HFF-Myc (cell line): ENCODE measurements at places on chromosomes 16 and 17.

- DNase-seq, result no peak
These were observed 13.4 kb upstream of the CD300A start for GRCh38 chr17:74452841-74453661.

DNA sequence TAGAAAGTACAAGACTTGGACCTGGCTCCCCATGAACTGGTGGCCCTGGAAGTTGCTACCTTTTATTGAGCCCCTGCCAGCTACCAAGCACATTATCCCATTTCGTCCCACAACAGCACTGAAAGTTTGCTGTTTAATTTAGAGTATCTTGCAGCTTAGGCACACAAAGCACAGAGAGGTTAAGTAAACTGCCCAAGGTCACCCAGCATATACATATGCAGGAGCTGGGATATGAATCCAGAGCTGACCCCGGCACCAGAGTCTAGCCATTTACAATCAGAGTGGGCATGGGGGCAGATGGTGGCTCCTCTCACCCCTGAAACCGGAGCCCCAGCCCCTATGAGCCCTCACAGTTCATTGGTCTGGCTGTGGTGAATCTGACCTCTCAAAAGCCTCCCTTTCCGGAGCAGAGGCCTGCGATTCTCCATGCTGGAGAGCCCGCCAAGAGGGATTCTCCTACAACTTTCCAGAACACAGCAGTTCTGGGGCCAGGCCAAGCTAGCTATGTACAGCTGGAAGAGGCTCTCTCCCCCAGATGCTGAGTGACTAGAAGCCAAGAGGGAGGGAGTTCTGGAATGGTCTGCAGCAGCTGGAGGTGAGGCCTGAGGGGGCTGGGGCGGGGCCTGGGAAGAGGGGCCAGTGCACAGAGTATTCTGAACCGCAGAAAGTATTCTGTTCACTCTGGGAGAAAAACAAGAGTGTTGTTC, 58.3 kb downstream of the SREBF1 start:
- peak; percentile 67 for DNase-seq

GRCh38 chr16:85088570-85089199, 23.6 kb downstream of the CIBAR2 start:
- no peak for DNase-seq

- no peak for DNase-seq
These were observed 77.6 kb upstream of the MED9 start for GRCh38 chr17:17398943-17399926.

GRCh38 chr16:26772503-26772902, 294.2 kb upstream of the C16orf82 start:
- DNase-seq, result no peak

GRCh38 chr17:62109924-62110323, 44.8 kb upstream of the MED13 start:
- no peak for DNase-seq

DNA sequence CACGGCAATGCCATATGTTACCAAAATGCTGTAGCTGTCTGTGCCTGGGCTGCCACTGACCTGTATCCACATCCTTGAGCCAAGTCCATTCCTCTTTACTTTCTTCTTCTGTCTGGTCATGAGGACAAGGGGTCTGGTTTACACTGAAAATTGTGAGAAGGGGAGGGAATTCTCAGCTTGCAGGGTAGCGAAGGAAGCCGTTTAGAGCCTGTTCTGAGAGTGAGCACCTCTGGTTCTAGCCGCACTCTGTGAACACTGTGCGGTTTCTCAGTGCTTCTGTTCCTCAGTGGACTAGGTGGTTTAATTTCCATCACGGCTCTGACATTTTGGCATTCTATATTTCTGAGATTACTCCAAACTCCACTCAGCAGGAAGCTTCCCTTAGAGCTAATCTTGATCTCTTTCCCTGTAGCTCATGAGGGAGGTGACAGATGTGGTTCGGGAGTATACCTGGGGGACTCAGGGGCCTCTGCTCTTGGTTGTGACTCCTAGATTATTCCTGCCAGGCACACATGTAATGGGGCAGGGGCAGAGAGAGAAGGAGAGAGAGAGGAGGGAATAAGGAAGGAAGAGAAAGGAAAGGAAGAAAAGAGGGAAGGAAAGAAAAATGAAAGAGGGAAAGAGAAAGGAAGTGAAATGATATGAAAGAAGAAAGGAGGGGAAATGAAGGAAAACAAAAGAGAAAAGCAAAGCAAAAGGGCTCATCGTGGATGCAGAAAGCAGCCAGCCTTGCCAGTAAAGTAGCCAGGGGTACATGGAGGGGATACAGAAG, 14.2 kb upstream of the TBX21 start:
- no peak for DNase-seq

DNA sequence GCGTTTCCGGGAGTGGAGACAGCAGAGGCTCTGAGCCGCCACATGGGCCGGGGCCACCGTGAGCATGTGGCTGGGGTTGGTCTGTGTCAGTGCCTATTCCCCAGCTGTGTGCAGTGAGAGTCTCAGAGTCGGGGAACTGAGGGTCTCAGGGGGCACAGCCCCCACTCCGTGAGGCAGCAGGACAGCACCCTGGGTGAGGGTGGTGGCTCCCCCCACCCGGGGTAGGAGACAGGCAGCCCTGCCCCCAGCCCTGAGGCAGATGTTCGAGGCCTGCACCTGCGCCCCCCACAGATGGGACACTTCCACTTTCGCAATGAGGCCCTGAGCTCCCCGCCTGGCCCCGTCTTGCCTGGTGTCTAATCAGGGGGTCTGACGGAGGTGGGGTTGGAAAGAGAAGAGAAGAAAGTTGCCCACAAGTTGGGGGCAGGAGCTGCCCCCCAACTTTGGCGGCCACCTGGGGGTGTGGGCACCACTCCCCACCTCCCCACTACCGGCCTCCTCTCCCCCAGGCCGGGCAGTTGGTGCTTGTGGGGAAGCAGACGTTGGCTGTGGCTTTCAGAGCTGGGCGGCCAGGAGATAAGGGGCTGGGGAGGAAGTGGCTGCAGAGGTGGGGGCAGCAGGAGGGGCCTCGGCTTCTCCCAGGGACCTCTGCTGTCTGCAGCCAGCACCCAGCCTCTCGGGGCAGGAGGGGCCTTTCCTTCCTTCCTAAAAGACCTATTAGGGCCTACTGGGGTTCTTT, 1.8 kb upstream of the CBFA2T3 start:
- DNase-seq, result no peak

DNA sequence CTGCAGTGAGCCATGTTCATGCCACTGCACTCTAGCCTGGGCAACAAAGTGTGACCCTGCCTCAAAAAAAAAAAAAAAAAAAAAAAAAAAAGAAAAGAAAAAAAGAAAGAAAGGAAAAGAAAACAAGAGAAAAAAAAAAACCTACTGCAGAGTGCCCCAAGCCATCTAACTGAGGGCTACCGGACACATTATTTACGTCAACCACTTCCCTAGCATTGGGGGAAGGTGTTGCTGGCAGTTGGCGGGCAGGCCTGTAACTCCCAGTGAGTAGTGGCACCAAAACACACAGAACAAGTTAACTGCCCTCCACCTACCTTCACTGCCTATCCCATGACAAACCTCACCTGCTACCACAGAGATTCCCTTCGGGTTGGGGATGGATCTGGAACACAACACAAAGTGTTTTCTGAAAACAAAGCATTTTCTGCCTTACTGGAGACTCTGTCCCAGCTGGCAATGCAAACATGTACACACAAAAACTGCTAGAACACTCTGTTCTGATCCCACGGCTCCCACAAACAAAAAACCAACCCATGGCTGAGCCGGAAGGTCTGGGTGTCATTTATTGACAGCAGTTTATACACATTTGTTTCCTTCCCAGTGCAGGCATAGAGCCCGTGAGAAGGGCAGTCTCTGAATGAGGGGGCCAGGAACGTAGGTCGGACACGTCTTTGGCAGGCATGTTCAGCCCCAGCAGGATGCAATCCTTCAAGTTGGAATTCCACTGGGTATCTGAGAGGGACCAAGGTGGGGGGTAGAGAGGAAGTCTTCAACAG, 11.0 kb downstream of the PHB1 start:
- no peak for DNase-seq

DNA sequence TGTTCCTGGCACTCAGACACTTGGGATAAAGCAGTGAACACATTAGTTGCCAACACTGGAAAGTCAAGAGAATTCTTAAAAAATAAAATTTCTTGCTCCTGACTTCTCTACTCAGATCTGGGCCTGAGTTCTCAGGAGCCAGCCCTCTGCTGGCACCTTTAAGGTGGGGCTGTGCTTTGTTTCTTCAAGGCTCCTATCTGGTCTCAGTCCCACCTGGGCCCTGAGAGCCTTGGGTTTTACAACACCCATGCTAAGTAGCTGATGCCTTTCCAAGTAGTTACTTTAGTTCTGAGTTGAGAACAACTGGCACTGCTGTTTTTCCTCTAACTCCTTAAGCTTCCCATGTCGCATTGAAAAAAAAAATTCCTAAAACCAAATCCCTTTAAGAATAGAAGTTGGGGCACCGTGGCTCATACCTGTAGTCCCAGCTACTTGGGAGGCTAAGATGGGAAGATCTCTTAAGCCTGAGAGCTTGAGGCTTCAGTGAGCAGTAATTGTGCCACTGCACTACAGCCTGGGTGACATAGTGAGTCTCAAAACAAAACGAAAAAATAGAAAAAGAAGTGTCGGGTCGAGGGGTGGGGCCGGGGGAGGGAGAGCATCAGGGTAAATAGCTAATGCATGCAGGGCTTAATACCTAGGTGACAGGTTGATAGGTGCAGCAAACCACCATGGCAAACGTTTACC, 16.6 kb downstream of the CHAD start:
- DNase-seq, result no peak

- peak; percentile 54 for DNase-seq
These were observed 18.1 kb upstream of the RAB11FIP4 start for GRCh38 chr17:31373150-31374093.

GRCh38 chr17:9181640-9182039, 160.3 kb downstream of the NTN1 start:
- no peak for DNase-seq

DNA sequence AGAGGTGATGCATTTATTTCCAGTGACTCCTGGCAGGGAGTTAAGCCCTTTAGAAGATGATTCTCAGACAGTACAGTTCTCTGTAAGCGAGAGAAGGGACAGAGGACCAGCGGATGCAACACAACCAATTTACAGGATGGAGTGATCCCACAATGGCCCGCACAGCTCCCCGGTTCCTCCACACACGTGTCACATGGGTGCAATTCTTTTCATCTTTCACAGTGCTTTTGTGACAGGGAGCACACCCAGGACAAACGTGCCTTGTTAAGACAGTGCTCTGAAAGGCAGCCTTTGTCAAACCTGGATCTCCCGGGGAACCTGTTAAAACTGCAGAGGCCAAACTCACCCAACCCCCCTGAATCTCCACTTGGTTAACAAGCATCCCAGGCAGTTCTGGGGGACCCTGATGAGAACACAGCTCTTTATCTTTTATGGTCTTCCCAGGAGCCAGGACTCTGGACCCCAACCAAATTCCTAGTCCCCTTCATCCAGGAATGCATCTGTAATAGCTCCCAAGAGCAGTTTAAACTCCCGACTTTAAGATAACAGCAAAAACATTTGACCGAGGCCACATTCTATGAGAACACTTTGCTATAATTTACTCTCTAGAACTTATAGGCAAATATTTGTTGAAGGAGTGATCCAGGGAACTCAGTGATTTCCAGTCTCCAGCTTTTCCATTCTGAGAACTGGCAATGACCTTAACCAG, 134.9 kb upstream of the CDH5 start:
- no peak for DNase-seq

DNA sequence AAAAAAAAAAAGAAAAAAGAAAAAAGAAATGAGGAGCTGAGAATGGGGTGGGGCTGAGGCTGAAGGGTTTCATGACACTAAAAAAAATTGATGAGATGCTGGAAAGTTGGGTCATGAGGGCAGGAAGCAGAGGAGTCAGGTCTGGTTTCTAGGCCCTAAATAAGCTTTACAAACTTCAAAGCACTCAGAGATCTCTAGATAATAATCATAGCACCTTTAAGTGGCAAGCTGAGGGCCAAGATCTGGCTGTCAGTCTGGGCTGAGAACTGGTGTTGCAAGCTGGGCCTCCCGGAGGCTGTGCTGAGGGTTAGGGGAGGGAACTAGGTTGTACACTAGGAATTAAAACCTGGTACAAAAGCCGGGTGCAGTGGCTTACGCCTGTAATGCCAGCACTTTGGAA, 6.4 kb downstream of the ZNF764 start:
- DNase-seq, result no peak

GRCh38 chr16:85401917-85402766, 211.0 kb upstream of the GSE1 start:
- DNase-seq, result no peak

DNA sequence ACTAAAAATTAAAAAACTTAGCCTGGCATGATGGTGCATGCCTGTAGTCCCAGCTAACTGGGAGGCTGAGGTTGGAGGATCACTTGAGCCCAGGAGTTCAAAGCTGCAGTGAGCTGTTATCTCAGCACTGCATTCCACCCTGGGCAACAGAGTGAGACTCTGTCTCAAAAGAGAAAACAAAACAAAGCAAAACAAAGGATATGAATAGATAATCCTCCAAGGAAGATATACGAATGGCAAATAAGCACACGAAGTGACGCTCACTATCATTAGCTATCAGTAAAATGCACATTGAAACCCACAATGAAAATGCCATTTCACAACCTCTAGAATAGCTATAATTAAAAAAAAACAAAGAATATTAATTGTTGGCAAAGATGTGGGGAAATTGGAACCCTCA, 386.2 kb upstream of the CCL2 start:
- no peak for DNase-seq

DNA sequence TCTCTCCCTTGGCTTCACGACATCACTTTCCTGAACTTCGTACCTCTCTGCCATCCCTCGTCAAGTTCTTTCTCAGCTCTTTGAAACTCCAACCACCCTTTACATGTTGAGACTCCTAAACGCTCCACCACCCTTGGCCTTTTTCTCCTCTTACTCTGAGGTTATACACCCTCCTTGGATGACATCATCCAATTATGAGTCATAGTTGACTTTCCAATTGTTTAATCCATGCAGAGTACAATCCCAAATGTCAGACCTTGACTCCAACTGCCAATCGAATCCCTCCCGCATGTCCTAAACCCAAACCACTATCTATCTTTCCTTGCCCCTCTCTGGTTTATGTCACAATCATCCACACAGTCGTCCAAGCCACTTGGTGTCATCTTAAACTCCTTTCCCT, 18.4 kb upstream of the C16orf82 start:
- no peak for DNase-seq

DNA sequence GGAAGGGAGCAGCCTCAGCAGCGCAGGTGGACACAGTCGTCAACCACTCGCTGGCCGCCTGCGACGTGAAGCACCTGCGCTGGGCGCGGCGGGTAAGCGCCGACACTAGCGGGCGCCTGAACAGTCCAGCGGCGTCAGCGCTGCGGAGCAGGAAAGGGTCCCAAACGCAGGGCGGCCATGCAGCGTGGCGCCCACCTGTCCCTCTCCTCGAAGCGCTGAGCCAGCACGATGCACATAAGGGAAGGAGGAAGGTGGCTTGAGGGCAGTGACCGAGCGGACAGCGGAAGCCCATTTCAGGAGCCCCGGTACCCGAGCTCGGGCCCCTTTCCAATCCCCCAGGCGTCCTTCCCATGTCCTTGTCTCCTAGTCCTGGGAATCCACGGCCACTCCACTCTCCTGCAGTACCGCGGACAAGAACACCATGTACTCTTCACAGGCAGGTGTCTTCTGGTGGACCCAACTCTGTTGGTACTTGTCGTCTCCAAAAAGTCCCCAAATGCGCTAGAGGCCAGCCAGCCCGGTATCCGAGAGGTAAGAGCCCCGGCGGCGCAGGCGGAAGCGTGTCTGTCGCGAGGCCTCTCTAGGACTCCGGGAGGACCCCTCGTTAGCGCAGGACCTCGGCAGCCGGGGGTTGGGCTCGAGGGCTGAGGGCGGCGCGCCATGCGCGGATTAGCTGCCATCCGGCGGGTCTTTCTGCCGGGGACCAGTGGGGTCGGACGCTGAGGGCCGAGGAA, 14.4 kb downstream of the ZNF232 start:
- DNase-seq, result no peak
